ENCODE measurements at places on chromosomes 7 and 10.

DNA sequence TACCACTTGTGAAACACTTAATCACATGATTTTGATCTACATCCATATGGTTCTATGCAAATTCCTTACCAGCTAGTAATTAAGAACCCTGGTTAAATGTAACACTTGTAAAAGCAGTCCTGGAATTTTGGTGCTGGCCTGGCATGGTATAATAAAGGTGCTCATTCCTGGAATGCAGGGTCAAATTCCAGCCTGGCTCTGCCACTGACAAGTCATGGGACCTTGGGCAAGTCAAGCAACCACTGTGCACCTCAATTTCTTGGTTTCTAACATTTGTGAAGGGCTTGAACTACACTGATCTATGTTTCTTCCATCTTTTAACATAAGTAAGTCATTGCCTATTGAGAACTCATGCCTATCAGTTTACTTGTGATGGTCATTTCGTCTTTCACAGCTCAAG, 91.9 kb upstream of the PIK3CG start:
- no peak for DNase-seq
- H3K4me1 ChIP-seq: peaks cover 17% of the 10 kb centered on the region
- no peaks in the 10 kb centered on the region for H3K27me3 ChIP-seq
- no peak overlapping the region for H3K4me3 ChIP-seq
- no peaks in the 10 kb centered on the region for H3K36me3 ChIP-seq
- H3K27ac ChIP-seq: no peak overlapping the region

DNA sequence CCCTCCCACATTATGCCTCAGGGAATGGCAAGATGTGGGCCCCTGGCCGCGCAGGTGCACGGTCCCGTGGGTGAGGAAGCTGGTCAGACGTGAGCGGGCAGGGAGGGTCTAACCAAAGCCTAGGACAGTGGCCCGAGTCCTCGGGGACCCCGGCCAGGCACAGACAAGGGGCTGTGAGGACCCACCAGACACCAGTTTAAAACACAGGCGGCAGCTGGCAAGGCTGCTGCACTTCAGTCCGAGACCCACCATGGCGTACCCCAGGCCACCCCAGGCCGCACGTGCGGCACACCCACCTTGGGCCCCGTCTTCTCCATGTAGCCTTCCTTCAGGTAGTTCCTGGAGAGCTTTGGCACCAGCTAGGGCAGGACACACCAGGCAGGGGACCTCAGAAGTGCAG, 23.5 kb downstream of the GET4 start:
- H3K36me3 ChIP-seq: peaks cover 12% of the 10 kb centered on the region
- no peak overlapping the region for H3K4me3 ChIP-seq
- H3K27ac ChIP-seq: no peak overlapping the region
- DNase-seq: no peak
- H3K4me1 ChIP-seq: no peaks in the 10 kb centered on the region
- no peaks in the 10 kb centered on the region for H3K27me3 ChIP-seq

GRCh38 chr7:144821067-144821466, 14.8 kb downstream of the TPK1 start:
- no peaks in the 10 kb centered on the region for H3K27me3 ChIP-seq
- H3K4me3 ChIP-seq: peak overlapping the region; percentile 55
- peak overlapping the region; percentile 76 for H3K27ac ChIP-seq
- peaks cover 16% of the 10 kb centered on the region for H3K36me3 ChIP-seq

DNA sequence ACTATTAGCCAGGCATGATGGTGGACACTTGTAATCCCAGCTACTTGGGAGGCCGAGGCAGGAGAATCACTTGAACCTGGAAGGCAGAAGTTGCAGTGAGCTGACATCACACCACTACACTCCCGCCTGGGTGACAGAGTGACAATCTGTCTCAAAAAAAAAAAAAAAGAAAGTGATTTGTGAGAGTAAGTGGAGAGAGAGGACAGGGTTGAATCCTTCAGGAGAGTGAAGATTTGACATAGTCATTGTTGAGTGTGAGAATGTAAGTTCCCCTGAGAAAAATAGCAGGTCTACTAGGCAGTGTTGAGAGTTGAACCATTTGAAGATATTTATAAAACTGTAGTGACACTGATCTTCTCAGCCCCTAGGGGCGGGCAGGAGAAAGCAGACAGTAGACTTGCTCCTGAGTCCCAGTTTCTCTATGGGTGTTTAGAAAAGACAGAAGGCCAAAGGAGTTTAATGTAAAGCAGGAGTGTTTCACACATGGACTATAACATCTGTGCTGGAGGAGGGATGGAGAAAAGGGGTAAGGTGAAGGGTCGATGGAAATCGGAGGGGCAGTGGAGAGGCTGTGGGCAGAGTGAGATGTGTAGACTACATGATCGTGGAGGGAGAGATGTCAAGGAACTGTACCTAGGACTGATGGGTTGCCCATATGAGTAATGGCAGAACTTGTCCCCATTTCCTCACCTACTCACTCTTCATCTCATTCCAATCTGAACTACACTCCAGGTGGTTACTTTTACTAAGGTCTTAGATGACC, 13.7 kb upstream of the LAMB4 start:
- H3K27ac ChIP-seq: no peak overlapping the region
- H3K4me1 ChIP-seq: no peaks in the 10 kb centered on the region
- DNase-seq: no peak
- no peaks in the 10 kb centered on the region for H3K36me3 ChIP-seq

DNA sequence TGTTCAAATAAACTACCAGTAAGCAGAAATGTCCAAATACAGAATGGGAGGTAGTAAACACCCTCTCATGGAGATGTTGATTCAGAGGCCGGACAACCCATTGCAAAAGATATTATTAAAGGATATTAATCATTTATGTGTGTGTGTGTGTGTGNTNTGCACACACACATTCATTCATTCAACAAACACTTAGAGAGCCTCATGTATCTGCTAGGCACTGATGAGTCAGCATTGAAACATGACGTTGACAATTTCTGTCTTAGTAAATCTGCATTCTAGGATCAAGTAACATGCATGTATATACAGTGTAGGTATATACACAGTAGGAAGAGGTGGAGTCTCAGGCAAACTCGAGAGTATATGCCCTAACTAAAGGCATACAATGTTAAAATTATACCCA, 187.0 kb downstream of the ZNF365 start:
- H3K27ac ChIP-seq: no peak overlapping the region
- H3K4me3 ChIP-seq: no peak overlapping the region
- H3K36me3 ChIP-seq: no peaks in the 10 kb centered on the region

DNA sequence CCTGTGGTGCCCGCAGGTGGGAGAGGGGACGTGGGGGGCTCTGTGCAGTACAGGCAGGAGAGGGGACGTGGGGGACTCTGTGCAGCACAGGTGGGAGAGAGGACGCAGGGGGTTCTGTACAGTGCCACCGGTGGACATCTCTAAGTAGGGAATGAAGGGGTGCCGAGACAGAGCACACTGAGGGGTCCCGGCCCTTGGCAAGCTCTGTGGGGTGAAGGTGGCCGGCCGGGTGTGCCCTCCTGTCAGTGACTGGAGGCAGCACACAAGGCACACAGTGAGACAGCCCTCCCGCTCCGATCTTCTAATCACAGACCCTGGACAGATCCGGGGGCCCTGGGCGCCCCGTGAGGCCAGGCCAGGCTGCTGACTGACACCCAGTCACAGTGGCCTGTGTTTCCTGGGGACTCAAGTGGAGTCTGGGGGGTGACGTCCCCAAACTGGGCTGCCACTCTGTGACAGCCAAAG, 11.2 kb downstream of the GPR146 start:
- DNase-seq: no peak
- H3K36me3 ChIP-seq: peaks cover 12% of the 10 kb centered on the region
- no peaks in the 10 kb centered on the region for H3K27me3 ChIP-seq
- peaks cover 19% of the 10 kb centered on the region for H3K4me1 ChIP-seq
- peak overlapping the region; percentile 90 for H3K4me3 ChIP-seq
- peak overlapping the region; percentile 79 for H3K27ac ChIP-seq

- H3K27me3 ChIP-seq: peaks cover 23% of the 10 kb centered on the region
- DNase-seq: no peak
- H3K27ac ChIP-seq: no peak overlapping the region
- H3K36me3 ChIP-seq: no peaks in the 10 kb centered on the region
Observed at GRCh38 chr10:62666275-62666674, 138.2 kb upstream of the ADO start.

GRCh38 chr10:93916257-93917063, 22.7 kb downstream of the SLC35G1 start:
- no peak for DNase-seq
- H3K27ac ChIP-seq: no peak overlapping the region
- H3K27me3 ChIP-seq: no peaks in the 10 kb centered on the region

DNA sequence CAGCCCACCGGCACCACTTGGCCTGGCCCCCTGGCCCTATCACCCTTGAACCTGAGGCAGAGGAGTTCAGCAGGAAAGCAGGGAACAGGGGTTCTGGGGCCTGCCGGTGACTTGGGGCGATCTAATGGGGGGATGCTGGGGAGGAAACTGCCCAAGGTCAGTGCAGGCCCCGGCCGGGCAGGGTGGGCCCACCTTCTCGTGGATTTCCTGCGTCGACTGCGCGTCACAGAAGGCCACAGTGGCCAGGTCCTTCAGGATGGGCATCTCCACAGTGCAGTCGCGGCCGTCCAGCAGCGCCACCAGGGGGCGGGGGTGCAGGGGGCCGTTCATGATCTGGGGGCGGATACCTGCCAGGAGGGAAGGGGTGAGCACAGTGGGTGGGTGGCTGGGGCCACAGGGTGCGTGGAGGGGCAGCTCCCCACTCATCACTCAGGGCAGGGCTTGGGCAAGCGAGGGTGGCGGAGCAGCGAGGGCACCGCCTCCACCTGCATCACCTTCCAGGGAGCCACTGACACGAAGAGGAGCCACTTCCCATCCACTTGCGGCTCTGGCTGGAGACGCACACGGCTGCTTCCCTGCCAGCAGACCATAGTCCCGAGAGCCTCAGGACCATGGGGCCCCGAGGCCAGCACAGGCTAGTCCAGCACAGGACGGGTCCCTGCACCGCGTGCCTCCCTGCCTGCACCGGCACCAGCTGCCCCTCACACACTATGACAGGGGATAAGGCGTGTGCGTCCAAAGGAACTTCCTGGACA, 61.4 kb downstream of the ZRANB1 start:
- no peaks in the 10 kb centered on the region for H3K36me3 ChIP-seq
- no peak for DNase-seq

DNA sequence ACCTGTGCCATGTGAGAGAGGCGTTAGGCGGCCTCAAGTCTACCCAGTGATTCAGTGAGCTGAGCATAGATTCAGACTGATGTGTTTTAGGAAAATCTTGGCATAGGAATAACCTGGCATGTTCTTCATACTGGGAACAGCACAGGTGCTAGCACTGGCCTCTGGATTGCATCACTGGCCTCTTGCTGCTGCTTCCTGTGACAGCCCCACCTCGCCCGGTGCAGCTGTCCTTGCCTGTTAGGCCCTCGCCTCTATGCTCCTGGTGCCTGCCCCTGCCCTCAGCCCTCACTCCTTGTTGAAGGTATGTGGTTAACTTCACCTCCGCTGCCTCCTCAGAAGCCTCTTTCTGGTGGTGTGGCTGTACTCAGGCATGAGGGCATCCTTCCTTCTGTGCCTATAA, 46.2 kb downstream of the BLNK start:
- H3K27ac ChIP-seq: no peak overlapping the region
- no peak for DNase-seq
- no peaks in the 10 kb centered on the region for H3K4me1 ChIP-seq
- peaks cover 7% of the 10 kb centered on the region for H3K27me3 ChIP-seq
- H3K4me3 ChIP-seq: no peak overlapping the region

- no peaks in the 10 kb centered on the region for H3K27me3 ChIP-seq
- H3K36me3 ChIP-seq: no peaks in the 10 kb centered on the region
- peaks cover 15% of the 10 kb centered on the region for H3K4me1 ChIP-seq
- no peak overlapping the region for H3K27ac ChIP-seq
- H3K4me3 ChIP-seq: no peak overlapping the region
Observed at GRCh38 chr10:112369495-112370423, 4.2 kb upstream of the ACSL5 start.

GRCh38 chr10:33095867-33096815, 138.1 kb upstream of the ITGB1 start:
- no peak for DNase-seq
- H3K4me1 ChIP-seq: peaks cover 13% of the 10 kb centered on the region
- peaks cover 9% of the 10 kb centered on the region for H3K36me3 ChIP-seq
- H3K27ac ChIP-seq: no peak overlapping the region
- no peak overlapping the region for H3K4me3 ChIP-seq
- H3K27me3 ChIP-seq: no peaks in the 10 kb centered on the region

- H3K4me1 ChIP-seq: peaks cover 58% of the 10 kb centered on the region
- H3K36me3 ChIP-seq: peaks cover 35% of the 10 kb centered on the region
- peaks cover 46% of the 10 kb centered on the region for H3K27me3 ChIP-seq
- peak overlapping the region; percentile 84 for H3K4me3 ChIP-seq
Observed at GRCh38 chr10:22321924-22322640, 1.2 kb downstream of the BMI1 start.

GRCh38 chr10:2019803-2020202, 282.5 kb upstream of the ADARB2 start:
- H3K27ac ChIP-seq: no peak overlapping the region
- H3K4me1 ChIP-seq: no peaks in the 10 kb centered on the region
- H3K4me3 ChIP-seq: no peak overlapping the region
- DNase-seq: no peak

DNA sequence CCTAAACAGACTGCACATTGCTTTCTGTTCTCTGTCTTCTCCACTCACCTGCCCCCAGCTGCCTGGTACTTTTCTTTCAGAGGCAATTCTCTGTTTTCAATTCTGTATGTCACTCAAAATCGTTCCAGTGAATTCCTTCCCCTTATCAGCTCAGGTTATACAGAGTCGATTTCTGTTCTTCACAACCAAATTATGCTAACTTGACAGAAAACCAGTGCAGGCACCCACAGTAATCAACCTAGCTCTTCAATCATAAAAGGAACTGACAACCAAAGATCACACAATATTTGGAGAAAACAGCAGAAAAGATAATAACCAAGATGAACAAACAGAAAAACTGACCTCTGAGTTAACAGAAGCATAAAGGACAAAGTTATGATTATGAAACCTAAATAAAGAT, 303.3 kb upstream of the PHYHIPL start:
- no peaks in the 10 kb centered on the region for H3K36me3 ChIP-seq
- DNase-seq: no peak
- H3K27me3 ChIP-seq: no peaks in the 10 kb centered on the region
- H3K4me3 ChIP-seq: no peak overlapping the region
- no peak overlapping the region for H3K27ac ChIP-seq

GRCh38 chr7:44116087-44116788, 7.1 kb downstream of the POLD2 start:
- no peak overlapping the region for H3K4me3 ChIP-seq
- H3K36me3 ChIP-seq: peaks cover 42% of the 10 kb centered on the region
- H3K27ac ChIP-seq: no peak overlapping the region
- peaks cover 4% of the 10 kb centered on the region for H3K4me1 ChIP-seq

DNA sequence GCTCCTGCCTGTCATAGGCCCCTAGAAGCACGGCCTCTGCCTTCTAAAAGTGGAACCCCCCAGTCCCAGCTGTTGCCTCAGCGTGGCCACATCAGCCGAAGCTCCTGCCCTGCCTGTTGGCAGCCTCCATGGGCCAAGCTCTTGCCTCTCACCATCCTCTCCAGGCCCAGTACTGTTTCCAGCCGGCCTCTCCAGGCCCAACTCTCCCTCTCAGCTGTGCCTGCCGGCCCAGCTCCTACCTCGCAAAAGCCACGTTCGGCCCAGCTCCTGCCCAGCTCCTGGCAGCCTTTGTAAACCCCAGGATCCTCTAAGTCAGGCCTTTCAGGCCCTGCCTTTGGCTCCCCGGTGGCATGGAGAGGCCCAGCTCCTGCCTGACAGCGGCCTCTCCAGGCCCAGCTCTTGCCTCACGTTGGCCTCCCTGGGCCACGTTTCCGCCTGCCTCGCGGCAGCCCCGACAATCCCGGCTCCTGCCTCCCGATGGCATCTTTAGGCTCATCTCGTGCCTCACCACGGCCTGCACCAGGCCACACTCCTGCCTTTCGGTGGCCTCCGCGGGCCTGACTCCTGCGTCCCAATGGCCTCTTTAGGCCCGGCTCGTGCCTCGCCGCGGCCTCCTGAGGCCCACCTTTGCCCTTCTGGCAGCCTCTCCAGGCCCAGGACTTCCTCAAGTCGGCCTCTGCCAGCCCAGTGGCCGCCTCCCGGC, 17.5 kb upstream of the TMEM248 start:
- H3K4me3 ChIP-seq: no peak overlapping the region
- H3K27ac ChIP-seq: no peak overlapping the region

All from T-helper 2 cell treated with Interferon-gamma antibody and Interleukin-4, amounts not matched to agents 5 μg/mL and 100 μg/mL, for 36 hours (primary cell).